Activated CD8-positive, alpha-beta T cell treated with anti-CD3 and anti-CD28 coated beads, Interleukin-2, amount 10 ng/mL, durations not matched to agents 7 days and 5 days (primary cell): ENCODE measurements at places on chromosomes 7 and 10. TPM values are rescaled to one million over a fixed set of nuclear protein-coding genes. Genes with fewer than 3 reads are reported as not detected.

DNA sequence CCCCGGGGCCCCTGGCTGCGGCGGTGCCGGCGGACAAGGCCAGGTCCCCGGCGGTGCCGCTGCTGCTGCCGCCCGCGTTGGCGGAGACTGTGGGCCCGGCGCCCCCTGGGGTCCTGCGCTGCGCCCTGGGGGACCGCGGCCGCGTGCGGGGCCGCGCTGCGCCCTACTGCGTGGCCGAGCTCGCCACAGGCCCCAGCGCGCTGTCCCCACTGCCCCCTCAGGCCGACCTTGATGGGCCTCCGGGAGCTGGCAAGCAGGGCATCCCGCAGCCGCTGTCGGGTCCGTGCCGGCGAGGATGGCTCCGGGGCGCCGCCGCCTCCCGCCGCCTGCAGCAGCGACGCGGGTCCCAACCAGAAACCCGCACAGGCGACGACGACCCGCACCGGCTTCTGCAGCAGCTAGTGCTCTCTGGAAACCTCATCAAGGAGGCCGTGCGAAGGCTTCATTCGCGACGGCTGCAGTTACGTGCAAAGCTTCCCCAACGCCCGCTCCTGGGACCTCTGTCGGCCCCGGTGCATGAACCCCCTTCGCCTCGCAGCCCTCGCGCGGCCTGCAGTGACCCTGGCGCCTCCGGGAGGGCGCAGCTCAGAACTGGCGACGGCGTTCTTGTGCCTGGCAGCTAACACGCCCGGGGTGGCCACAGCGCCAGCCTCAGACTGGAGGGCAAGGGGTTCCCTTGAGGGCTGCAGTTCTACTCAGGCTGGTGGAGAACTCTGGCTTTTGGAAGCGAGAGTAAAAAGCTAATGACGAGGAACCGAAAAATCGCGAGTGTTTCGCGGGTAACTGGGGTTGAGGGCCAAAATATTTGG, 804 bp downstream of the FRAT1 start:
- DNase-seq: peak; percentile 72

Gene SEPTIN7
- total RNA-seq: 269 TPM

DNA sequence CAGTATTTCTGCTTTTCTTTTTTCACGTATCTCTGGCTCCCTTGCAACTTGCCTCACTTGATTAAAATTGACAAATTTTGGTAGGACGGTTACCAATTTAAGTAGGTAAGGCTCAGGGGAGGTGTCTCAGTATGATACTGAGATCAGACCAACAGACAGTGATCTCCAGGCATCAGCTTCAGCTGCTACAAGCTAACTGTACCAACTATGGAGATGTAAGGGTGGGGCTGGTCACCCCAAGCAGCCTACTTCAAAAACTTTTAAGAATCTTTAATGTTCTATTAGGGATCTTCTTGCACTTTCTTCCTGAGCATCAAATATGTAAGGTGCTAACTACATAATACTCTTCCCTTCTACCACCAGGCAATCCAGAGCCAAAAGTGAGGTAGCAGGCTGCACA, 26.9 kb downstream of the SLC35B4 start:
- DNase-seq: no peak

- no peak for DNase-seq
These were observed 148.4 kb upstream of the AHR start for GRCh38 chr7:17150018-17150417.

GRCh38 chr7:96833676-96834453, 124.2 kb upstream of the SEM1 start:
- DNase-seq: no peak

Gene SPDYE16
- 0.16 TPM for total RNA-seq
